Activated CD4-positive, alpha-beta T cell treated with anti-CD3 and anti-CD28 coated beads for 48 hours (primary cell): ENCODE measurements at places on chromosomes 13 and 19.

- DNase-seq: no peak
Measured at GRCh38 chr13:110312339-110313031, 5.4 kb downstream of the COL4A2 start.

DNA sequence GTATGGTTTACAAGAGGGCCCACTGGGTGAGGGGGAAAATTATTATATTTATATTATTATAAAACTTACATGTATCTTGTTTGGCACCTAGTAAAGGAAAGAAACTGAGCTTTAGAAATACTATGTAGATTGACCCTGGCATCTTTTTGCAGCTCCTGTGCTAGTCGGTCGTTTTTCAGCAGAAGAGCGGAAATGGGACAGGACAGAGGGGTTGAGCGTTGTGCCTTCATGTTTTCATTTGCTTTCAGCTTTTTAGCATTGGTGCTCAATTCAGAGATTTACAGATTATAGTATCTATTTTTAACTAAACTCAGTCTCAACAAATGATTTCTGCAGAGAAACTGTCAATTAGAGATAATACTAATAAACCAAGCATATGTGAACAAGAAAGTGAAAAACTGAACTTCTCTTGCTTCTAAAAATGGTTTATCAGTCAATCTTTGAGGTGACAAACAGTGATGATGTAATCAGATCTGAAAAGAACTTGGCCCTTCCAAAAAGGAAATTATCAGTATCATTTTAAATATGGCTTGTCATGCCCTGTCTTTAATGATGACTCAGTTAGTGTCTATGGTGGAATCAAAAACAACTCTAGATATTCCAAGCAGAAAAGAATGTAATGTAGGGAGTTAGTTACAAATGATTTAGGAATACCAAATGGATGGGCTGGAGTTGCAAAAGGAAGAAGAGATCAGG is 56.9 kb upstream of the KCTD4 start:
- no peak for DNase-seq

DNA sequence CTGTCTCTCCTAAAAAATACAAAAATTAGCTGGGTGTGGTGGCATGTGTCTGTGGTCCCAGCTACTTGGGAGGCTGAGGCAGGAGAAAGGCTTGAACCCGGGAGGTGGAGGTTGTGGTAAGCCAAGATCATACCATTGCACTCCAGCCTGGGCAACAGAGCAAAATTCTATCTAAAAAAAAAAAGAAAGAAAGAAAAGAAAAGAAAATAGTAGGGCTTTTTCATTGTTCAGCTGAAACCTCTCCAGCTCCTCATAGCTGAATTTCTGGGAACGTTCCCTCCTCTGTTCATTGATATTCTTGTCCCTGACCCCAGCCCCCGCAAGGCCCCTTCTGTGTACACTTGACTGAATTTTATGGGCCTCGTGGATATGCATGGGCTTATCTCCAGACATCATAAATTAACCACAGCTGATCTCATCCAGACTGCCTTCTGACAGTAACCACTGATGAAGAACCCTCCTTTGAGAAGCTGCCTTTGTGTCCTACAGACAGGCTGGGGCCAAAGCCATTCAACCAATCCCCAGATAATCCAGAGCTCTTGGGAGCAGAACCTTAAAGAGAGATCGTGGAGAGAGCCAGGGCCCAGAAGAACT is at the start of gene ELSPBP1:
Gene ELSPBP1, plus strand, starts transcription at position 424 of the 594 bp plus-strand sequence. CDS start 14,036 bp downstream, outside the sequence.
- DNase-seq: no peak

DNA sequence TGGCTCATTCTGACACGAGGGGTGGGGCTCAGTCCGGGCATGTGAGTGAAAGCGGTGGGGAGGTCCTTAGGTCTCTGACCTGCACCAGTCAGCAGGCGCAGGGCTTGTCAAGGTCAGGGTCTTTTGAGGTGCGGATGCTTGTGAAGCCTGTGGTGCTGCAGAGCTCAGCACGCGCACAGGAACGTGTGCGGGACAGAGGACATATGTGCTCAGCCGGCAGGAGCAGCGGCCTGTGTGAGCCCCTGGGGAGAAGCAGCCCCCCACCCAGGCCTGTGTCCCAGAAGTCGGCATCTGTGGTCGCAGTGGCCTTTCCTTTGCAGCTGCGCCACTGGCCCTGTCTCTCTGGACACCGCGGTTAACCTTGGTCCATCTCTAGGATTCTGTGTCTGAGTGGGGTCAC is 30.9 kb downstream of the ATP4B start:
- DNase-seq: no peak

GRCh38 chr13:110430391-110431336 is 123.6 kb downstream of the COL4A2 start:
- no peak for DNase-seq

- DNase-seq: no peak
Measured at GRCh38 chr13:91135968-91136367, 211.5 kb upstream of the MIR17HG start.

DNA sequence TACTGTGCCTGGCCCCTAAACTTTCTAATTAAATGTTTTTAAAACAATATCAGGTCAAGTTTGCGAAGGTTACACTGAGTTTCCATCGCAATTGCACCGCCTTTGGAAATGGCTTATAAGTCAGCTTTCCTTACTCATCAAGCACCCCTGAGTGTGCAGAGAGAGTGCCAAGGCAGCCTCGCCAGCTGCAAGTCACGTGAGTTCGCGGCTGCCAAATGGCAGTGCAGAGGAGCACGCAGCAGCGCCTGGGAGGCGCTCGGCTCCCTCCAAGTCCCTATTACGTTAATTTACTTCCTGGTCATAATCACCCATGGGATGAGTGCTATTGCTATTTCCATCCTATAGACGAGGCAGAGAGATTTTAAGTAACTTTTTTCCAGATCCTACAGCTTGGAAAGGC is 319.6 kb downstream of the TEX29 start:
- DNase-seq: no peak

DNA sequence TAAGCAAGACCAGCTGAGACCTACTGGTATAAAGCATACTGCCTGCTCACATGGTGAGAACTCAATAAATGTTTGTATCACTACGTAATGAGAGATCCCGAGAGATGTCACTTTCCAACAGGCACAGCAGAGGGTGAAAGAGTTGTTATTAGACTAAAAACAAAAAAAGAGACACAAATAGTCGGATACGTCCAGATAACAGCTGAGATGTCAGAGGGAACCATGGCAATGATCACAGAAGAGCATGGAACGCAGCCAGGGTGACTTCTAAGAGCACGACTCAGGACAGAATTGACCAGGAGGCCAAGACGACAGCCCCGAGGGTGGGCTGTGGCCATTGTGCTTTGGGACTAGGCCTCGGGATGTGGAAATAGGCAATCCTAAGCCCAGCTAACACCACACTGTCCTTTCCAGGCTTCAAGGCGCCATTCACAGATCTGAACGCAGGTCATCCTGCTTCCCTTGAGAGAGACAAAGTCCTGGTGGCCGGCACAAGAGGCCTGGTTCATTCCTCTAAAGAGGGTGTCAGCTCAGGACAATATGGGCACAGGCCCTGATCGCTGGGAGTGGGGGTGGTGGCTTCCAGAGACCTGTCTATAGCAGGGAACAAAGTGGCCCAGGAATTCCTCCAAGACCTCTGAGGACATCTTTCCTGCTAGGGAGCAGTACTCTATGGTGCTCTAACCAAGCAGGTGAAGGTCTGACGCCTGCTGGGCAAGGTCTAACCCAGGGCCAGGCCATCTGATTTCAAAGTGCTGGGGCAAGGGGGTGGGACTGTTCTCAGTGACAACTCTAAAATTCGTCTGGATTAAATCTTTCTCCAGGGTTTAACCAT is 3.2 kb downstream of the SH3GL1 start:
- no peak for DNase-seq

- no peak for DNase-seq
Measured at GRCh38 chr13:73618275-73618865, 515.8 kb downstream of the KLF12 start.

DNA sequence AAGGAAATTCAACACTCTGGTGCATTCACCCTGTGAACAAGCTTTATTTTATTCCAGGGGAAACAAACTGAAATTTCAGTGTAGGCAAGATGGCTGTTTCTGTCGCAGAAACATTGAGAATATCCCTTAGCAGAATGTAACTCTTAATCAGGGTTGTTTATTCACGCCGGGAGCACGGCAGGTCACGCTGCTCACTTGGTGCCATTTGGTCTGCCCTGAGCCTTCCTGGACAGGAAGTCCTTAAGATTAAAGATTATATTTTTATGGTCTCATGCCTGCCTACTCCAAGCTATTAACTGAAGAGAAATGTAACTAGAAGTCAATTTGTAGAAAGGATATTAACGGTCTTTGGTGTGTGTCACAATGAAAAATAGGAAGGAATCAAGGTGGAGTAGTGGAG is 185.3 kb upstream of the ARGLU1 start:
- no peak for DNase-seq

DNA sequence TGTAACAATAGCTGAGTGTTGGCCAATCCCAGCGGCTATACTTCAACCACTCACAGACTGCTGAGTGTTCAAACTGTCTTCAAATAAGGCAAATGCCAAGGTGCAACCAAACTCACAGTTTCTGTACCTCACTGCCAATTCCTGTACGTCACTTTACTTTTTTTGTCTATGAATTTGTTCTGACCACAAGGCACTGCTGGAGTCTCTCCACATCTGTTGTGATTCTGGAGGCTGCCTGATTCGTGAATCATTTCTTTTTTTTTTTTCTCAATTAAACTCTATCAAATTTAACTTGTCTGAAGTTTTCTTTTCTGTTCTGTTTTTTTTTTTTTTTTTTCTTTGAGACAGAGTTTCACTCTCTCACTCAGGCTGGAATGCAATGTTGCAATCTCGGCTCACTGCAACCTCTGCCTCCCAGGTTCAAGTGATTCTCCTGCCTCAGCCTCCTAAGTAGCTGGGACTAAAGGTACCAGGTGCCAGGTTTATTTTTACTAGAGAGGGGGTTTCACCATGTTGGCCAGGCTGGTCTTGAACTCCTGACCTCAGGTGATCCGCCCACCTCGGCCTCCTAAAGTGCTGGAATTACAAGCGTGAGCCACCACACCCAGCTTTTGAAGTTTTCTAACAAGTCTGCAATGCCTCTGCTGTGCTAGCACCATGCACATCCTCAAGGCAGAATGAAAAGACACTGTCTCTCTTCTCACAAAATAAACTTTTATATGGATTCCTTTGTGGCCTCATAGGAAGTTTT is 401.7 kb downstream of the IRS2 start:
- no peak for DNase-seq

- DNase-seq: no peak
Measured at GRCh38 chr19:45215391-45216191, 29.6 kb downstream of the EXOC3L2 start.

DNA sequence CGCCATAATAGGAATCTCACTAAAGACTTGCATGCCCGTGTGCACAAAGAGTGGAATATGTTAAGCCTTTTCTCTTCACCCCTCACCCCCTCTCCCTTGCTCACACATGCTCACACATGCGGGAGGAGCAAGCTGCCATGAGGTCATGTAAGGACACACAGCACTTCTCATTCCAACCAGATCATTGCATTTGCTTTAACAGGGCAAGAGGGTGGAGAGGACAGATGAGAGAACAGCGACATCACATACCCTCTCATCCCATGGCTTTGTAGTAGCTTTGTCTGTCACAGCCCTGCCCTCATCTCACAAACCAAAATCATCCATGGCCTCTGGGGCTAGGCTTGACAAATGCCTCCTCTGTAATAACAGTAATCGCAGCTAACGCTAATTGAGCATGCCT is 145.6 kb upstream of the FRY start:
- no peak for DNase-seq

- DNase-seq: no peak
Measured at GRCh38 chr13:26557051-26557392, 461 bp upstream of the WASF3 start.

DNA sequence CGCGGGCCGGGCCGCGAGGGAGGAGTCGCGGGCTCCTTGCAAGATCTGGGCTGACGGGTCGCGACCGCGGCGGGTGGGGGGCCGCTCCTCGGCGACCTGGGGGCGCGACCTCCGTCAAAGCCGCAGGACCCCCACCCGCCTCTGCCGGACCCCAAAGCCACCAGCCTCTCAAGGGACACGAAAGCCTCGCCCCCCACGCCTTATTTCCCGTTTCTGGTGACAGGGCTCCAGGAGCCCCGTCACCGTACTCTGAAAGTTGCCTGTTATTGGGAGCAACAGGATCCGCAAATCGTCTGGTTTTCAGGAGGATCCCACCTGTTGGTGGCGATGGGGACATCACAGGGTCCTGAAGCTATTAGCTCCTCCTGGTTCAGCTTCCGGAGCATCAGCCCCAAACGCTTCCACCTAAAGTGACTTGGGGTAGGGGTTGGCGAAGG is 530 bp downstream of the MAU2 start:
- DNase-seq: peak; percentile 17

- no peak for DNase-seq
Measured at GRCh38 chr13:98984118-98984517, 6.3 kb upstream of the DOCK9 start.

- DNase-seq: no peak
Measured at GRCh38 chr19:32773126-32773525, 53.6 kb downstream of the TDRD12 start.

GRCh38 chr13:25468325-25469168 is 96.8 kb downstream of the ATP8A2 start:
- peak; percentile 10 for DNase-seq

DNA sequence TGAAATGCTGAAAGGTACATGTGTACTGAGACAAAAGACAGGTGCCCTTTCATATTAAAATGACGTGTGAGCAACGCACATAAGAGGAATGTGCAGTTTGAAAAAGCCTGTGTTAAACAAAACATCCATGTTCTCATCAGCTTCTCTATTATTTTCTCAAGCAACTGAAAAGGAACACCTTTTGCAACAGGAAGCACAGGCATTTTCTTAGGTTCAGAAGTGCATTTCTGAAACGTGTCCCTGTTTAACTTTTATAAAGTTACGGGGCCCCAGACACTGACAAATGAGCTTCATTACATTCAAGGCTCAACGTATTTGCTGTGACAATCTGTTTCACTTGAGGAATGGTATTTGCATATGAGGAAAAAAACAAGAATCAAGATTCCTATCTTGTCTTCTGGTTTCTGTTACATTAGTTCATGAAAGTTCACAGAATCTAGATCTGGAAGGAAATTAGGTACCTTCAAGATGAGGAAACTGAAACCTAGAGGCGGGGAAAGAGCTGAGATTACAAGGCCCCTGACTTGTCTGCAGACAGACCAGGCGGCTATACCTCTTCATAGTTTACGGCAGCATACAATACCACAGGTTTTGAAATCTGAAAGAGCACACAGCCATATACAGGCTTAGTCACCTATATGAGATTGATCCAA is 431.7 kb downstream of the KLF12 start:
- peak; percentile 55 for DNase-seq

GRCh38 chr13:67303661-67304333 is 73.7 kb upstream of the PCDH9 start:
- no peak for DNase-seq

- DNase-seq: peak; percentile 63
Measured at GRCh38 chr13:114063545-114064449, 68.6 kb downstream of the RASA3 start.

- no peak for DNase-seq
Measured at GRCh38 chr19:30170081-30170480, 202.1 kb upstream of the ZNF536 start.
